ENCODE measurements at places on chromosomes 4 and X. TPM values are rescaled to one million over a fixed set of nuclear protein-coding genes. Genes with fewer than 3 reads are reported as not detected.

GRCh38 chr4:150236626-150237025 is 158.4 kb downstream of the DCLK2 start:
- H3K4me3 ChIP-seq: no peak overlapping the region
- H3K27ac ChIP-seq: peak overlapping the region; percentile 22
- H3K4me1 ChIP-seq: peaks cover 10% of the 10 kb centered on the region

The OSTC gene
- 63.9 TPM for polyA plus RNA-seq

DNA sequence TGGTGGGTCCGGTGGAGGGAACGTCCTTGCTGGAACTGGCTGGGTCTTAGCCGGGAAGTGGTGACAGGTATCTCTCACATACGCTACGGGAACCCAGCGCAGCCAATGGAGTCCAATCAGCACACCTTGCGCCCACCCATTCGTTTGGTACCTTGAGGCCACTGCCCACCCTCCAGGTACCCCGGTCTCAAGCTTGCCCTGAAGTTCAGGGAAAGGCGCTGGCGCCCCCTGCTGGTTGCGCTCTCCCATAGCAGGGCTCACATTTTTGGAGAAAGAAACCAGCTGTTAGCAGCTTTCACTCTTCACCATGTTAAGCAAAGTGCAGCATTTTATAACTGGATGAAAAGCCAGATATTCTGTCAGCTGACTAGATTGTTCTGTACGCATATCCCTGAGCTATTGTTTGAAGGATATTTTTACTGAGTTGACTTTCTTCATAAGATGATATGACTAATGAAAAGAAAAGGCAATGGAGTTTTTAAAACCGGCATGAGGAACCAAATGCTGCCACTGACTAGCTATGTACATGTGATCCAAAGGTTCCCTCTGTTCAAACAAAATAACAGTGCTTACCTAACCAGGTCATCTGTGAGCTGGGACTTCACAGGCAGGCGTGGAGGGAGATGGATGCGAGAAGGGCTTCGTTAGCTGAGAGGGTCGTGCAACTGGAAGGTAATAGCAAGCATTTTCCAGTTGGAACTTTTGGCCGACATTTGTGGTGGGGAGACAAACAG is 43.7 kb downstream of the OTOP1 start:
- H3K36me3 ChIP-seq: no peaks in the 10 kb centered on the region
- no peak overlapping the region for H3K4me3 ChIP-seq
- H3K27me3 ChIP-seq: no peaks in the 10 kb centered on the region

The FAM149A gene
- polyA plus RNA-seq: 16.1 TPM

The GPAT3 gene
- polyA plus RNA-seq: 4.0 TPM

DNA sequence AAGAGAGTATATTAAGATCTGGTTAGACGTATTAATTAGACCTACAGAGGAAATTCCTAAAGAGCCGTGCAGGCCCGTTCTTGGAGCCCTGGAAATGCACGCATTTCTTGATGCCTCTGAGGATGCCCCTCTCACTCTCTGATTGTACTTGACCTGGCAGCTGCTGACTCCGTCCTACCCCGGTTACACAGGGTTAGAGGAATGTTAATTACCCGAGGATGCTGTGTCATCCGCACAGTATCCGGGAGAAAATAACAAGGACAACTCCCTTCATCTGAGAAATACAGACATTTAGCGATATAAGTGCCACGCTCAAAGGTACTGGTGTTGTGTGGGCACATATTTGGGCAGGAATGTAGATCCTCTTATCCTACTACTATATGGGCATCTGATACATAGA is 404.6 kb upstream of the FAT1 start:
- no peak for DNase-seq
- no peaks in the 10 kb centered on the region for H3K27me3 ChIP-seq
- no peak overlapping the region for H3K27ac ChIP-seq
- no peak overlapping the region for H3K4me3 ChIP-seq

DNA sequence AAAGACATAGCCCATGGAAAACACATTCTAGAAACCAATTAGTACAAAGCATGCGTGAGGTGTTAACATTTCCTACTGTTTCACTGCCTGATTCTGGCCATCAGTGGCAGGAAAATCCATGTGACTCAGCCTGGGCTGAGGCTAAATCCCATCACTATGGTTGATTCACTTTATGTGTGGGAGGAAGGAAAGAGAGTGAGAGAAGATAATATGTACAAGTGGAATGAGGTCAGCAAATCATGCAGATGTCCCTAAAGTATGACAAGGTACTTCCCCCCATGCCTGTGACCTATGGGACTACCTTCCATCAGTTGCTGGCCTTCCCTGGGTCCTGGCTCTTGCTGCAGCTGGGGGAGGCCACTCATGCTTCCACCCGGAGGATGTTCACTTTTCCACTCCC is 64.2 kb upstream of the MAP3K15 start:
- H3K4me1 ChIP-seq: no peaks in the 10 kb centered on the region
- no peak for DNase-seq
- no peak overlapping the region for H3K4me3 ChIP-seq
- H3K27me3 ChIP-seq: no peaks in the 10 kb centered on the region
- H3K36me3 ChIP-seq: no peaks in the 10 kb centered on the region
- no peak overlapping the region for H3K27ac ChIP-seq

- H3K27me3 ChIP-seq: no peaks in the 10 kb centered on the region
- no peak for DNase-seq
- H3K27ac ChIP-seq: no peak overlapping the region
- H3K4me1 ChIP-seq: peaks cover 4% of the 10 kb centered on the region
- no peaks in the 10 kb centered on the region for H3K36me3 ChIP-seq
These were observed 537.8 kb upstream of the BOD1L1 start for GRCh38 chr4:14165222-14165920.

GRCh38 chrX:24215272-24215671 is 65.7 kb downstream of the ZFX start:
- DNase-seq: no peak
- H3K27ac ChIP-seq: no peak overlapping the region
- H3K4me3 ChIP-seq: no peak overlapping the region
- H3K27me3 ChIP-seq: no peaks in the 10 kb centered on the region
- H3K4me1 ChIP-seq: no peaks in the 10 kb centered on the region

- H3K4me1 ChIP-seq: no peaks in the 10 kb centered on the region
- H3K27ac ChIP-seq: no peak overlapping the region
- no peaks in the 10 kb centered on the region for H3K27me3 ChIP-seq
- DNase-seq: no peak
- no peak overlapping the region for H3K4me3 ChIP-seq
These were observed 96.0 kb downstream of the FANCB start for GRCh38 chrX:14776901-14777300.

DNA sequence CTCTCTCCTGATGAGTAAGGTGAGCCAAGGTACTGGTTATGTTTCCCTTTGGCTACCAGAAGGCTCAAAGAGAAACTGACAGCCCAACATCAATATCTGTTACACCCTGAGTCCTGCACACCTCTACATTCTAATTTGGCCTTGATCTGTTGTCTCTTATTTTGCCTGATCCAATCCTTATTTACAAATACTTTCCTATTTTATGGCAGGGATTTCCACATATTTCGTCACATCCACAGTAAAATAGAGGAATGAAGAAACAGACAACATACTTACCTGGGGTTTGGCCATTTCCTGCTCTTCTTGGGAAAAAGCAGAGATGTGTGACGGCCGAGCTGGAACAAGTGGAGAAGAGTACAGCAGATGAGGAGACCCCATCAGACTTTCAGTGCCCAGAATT is 1.5 kb downstream of the ZNF182 start:
- no peak overlapping the region for H3K4me3 ChIP-seq
- H3K36me3 ChIP-seq: no peaks in the 10 kb centered on the region
- H3K27ac ChIP-seq: no peak overlapping the region
- no peak for DNase-seq
- H3K4me1 ChIP-seq: peaks cover 6% of the 10 kb centered on the region
- H3K27me3 ChIP-seq: no peaks in the 10 kb centered on the region

The OTC gene
- polyA plus RNA-seq: not detected

DNA sequence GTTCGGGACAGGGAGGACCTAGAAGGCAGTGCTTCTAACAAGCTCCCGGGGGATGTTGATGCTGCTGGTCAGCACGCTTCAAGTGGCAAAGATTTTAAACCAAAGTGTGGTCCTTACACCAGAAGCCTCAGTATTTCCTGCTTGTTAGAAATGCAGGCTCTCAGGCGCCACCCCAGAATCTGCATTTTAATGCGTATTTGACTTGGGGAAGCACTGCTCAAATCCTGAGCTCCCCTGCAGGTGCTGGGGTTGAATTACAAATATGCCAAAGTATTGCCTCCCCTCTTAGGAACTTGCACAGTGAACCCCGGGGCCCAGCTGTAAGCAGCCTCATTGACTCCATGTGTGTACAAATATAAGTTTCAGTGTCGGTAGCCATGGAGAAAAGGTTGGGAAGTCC is 70.8 kb upstream of the RAI2 start:
- no peak overlapping the region for H3K27ac ChIP-seq
- H3K4me3 ChIP-seq: no peak overlapping the region
- H3K36me3 ChIP-seq: no peaks in the 10 kb centered on the region
- no peak for DNase-seq

DNA sequence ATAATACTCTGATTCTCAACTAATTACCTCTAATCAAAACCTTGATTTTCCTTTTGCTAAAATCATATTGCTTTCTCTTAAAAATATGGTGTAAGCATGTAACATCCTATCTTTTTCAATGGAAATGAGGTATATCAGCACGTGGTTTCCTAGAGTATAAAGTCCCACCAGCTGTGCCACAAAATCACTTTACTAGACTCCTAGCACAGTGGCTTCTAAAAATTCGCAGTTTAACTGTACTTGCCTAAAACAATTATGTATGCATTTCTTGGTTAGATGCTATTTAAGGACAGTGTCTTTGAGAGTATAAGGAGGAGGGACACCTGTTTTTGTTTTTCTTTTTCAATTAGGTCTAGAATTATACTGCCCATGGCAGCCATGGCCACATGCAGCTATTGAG is 62.8 kb downstream of the GK start:
- no peak overlapping the region for H3K4me3 ChIP-seq
- H3K4me1 ChIP-seq: no peaks in the 10 kb centered on the region
- no peak for DNase-seq
- H3K27me3 ChIP-seq: no peaks in the 10 kb centered on the region
- H3K36me3 ChIP-seq: no peaks in the 10 kb centered on the region
- no peak overlapping the region for H3K27ac ChIP-seq

The CFAP47 gene
- not detected for polyA plus RNA-seq

DNA sequence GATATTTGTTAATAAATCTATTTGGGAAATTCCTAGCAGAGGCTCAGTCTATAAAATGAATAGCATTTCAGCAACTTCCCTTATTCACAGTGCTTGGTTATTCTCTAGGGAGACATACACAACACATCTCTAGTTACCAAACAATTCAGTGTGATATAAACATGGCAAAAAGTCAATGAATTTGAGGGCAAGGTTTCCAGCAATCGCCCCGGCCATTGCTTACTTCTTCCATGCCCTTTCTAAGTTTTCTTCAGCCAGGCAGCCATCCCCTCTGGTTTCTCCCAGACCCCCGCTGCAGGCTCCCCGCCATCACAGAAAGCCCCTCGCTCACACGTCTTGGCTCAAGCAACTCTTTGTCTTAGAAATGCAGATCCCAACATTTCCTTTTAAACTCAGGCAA is 4.4 kb downstream of the TLR7 start:
- DNase-seq: peak; percentile 21
- no peak overlapping the region for H3K27ac ChIP-seq
- H3K4me3 ChIP-seq: no peak overlapping the region
- H3K4me1 ChIP-seq: no peaks in the 10 kb centered on the region
- no peaks in the 10 kb centered on the region for H3K27me3 ChIP-seq

The STAP1 gene
- 1.1 TPM for polyA plus RNA-seq

The RNF150 gene
- polyA plus RNA-seq: 1.3 TPM

DNA sequence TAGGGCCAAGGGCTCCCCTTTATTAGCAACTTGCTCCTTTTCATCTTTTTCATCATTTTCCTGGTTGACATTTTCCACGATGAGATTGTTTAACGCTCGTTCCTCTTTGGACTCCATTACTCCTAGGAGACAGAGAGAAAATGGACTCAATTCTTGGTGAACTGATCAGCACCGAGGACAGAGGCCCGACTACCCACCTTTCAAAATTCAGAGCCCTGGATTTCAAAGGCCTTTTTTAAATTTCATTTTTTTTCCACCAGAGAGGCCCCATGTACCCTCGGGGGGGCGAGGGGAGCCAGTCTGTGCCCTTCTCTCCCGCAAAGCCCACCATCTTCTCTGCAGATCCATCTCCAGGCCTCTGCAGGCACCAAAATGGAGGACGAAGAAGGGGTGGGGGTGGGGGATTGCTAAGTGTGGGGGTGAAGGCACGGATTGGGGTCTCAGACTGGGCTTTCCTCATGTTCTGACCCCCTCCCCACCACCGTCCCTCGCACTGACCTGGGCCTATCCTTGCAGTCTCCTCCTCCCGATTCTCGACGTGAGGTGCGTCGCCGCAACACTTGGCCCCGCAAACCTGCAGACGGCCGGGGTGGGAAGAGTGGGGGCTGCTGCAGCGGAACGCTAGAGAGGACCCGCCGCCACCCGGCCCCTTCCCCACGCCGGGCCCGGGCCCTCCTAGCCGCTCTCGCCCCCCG is 783 bp downstream of the BEX2 start:
- H3K4me1 ChIP-seq: no peaks in the 10 kb centered on the region
- H3K27me3 ChIP-seq: peaks cover 12% of the 10 kb centered on the region
- H3K27ac ChIP-seq: no peak overlapping the region
- peak overlapping the region; percentile 50 for H3K4me3 ChIP-seq

The PABPC1L2B gene
- polyA plus RNA-seq: not detected

DNA sequence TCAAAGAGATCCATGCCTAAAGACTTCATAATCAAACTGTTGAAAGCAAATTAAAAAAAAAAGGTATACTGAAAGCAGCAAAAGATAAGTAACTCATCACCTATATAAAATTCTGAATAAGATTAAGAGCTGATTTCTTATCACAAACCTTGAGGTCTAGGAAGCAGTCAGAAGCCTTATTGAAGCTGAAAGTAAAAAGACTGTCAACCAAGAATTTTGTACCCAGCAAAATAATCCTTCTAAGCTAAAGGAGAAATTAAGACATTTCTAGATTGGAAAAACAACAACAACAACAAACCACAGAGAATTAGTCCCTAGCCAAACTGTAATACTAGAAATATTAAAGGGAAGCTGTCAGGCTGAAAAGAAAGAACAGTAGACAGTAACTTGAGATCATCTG is 622.9 kb downstream of the PCDH7 start:
- no peak for DNase-seq
- H3K36me3 ChIP-seq: no peaks in the 10 kb centered on the region
- no peaks in the 10 kb centered on the region for H3K4me1 ChIP-seq
- no peak overlapping the region for H3K4me3 ChIP-seq

The TEX11 gene
- polyA plus RNA-seq: 4.6 TPM

GRCh38 chr4:152992466-152992865 is 56.3 kb downstream of the FHDC1 start:
- H3K4me1 ChIP-seq: peaks cover 11% of the 10 kb centered on the region
- no peaks in the 10 kb centered on the region for H3K27me3 ChIP-seq
- no peak for DNase-seq
- H3K36me3 ChIP-seq: no peaks in the 10 kb centered on the region
- no peak overlapping the region for H3K27ac ChIP-seq

The ZFP92 gene
- polyA plus RNA-seq: 0.13 TPM

The BMX gene
- 0.61 TPM for polyA plus RNA-seq

- H3K4me3 ChIP-seq: no peak overlapping the region
- no peak for DNase-seq
- no peak overlapping the region for H3K27ac ChIP-seq
- H3K27me3 ChIP-seq: peaks cover 4% of the 10 kb centered on the region
- H3K36me3 ChIP-seq: no peaks in the 10 kb centered on the region
- H3K4me1 ChIP-seq: no peaks in the 10 kb centered on the region
These were observed 96.2 kb downstream of the TSPAN7 start for GRCh38 chrX:38657562-38657961.

The ENPEP gene
- 0.19 TPM for polyA plus RNA-seq
